ENCODE measurements at places on chromosomes 7 and 10.
A peak's percentile ranks its signal among the peaks of the same experiment; 100 is the strongest.

- DNase-seq = no peak
These were observed 1132.0 kb upstream of the LRRTM3 start for GRCh38 chr10:65793738-65794425.

GRCh38 chr10:4448030-4448429 lies 378.0 kb upstream of the AKR1E2 start:
- no peak for DNase-seq

- DNase-seq = no peak
These were observed 158.2 kb downstream of the ARHGAP12 start for GRCh38 chr10:31770307-31770902.

GRCh38 chr7:32588657-32589056 lies 93.4 kb downstream of the AVL9 start:
- no peak for DNase-seq

DNA sequence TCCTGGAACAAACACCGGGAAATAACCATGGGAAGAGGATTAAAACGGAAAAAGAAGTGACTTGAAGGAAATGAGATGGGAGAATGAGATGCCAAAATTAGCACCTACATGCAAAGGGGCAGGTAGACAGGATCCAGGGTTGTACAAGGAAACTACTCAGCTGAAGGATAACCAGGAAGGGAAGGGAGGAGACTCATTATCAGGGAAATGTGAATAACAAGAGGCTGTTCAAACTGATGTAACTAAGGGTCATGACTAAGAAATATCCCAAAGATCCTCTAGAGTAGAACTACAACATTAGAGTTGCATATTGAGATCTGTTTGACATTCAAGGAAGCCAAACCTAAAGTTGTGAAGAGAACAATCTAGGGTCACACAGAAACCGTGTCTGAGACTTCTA lies 166.2 kb upstream of the SP8 start:
- DNase-seq = no peak

- no peak for DNase-seq
These were observed 33.5 kb upstream of the CADPS2 start for GRCh38 chr7:122919643-122920181.

DNA sequence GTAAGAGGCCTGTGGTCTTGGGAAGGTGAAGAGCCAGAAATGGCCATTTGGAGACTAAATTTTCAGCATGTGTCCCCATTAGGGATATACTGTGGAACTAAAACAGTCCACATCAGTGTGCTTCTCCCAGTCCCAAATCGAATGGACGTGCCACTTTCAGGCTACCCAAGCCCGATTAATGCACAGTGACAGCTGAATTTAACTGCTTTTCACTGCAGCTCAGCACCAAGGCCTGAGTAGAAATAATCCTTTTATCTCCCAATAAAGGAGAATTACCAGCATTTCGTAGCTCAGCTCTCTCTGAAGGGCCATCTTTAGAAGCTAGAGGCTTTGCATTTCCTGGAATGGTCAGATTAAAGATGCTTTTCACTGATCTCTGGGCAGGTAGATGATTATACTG lies 183.3 kb downstream of the NPSR1 start:
- DNase-seq = no peak

DNA sequence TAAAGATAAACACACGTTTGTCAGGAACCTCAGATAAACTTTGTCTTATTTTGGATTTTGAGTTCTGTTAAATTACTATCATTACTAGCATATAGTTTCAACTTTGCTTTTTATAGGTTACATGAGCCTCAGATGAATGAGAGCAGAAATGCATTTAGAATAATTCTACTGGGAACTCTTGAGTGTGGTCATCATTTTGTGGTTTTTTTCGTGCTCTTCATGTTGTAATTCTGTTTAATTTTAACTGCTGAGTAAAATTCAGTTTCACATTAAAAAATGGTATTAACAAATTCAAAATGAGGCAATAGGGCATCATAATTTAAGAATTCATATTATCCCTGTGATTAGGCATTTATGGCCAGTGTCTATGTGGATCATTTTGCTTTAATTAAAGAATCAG lies 72.9 kb downstream of the GNAI1 start:
- no peak for DNase-seq

DNA sequence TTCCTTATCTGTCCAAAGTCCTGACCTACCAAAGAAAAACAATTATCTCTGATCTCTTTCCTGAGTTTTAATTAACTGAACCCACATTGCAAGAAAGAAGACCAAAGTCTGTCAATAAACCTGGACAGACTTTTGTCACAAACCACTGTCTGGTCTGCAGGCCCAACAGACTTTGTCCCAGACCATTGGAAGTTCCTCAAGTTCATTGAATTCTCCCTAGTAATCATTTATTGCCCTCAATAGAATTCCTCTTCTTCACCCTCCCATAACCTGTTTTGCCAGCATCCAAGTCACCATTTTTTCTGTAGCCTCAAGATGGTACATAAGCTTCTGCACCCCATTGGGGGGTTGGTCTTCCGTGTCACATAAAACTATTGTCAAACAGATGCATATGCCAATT lies 3.9 kb upstream of the DNMBP start:
- no peak for DNase-seq

DNA sequence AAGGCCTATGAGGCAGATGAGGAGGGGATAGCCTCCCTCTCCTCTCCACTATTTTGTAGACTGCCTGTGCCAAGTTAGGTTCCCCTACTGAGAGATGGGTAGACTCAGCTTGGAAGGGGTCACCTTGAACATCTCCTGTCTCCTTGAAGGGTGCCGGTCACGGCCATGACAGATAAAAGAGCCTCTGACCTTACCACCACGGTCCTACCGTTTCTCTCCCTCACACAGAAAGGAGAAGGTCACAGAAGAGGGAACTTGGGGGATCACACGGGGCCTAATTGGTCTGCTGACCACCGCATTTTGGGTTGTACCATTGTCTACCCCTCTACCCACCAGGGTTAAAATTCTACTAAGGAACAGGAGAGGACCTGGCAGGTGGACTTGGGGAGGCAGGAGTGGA lies 17.0 kb downstream of the PRSS2 start:
- no peak for DNase-seq

GRCh38 chr7:22551768-22552513 lies 52.0 kb upstream of the STEAP1B start:
- DNase-seq = no peak

- DNase-seq = peak; percentile 83
These were observed 7.3 kb downstream of the NCOA4 start for GRCh38 chr10:46022978-46023702.

- no peak for DNase-seq
These were observed at the start of gene NPS for GRCh38 chr10:127549009-127549408. TSS of gene NPS (plus strand) at chr10:127549309. CDS start at chr10:127549369, 60 bp downstream.

DNA sequence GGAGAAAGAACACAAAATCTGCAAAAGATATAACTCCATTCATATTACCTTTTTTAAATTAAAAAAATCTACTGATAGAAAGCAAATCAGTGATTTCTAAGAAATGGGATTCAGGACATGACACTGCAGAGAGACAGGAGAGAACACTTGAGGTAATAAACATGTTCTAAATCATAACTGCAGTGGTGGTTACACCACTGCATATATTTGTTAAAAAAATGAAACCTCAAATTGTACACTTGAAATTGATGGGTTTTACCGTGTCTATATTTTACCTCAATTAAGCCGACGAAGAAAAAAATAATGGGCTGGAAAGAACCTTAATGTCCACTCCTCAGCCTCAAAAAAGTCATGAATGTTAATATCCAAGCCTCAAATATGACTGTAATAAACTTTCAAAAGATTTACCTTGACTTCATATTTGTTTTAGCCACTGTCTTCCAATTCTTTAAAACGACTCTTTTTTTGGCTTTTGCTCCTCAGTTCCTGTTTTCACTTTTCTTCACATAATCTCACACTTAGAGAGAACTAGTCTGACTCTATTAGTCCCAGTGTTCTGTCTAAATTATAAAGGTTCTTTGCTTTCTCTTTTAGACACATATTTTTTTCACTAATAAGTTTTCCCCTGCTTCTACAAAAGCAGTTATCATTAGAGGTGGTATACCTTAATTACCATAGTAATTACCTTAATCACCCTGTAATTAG lies 502.4 kb downstream of the GRM8 start:
- DNase-seq = no peak

GRCh38 chr10:133357285-133358161 lies at the start of gene FUOM:
TSS of gene FUOM (minus strand) at chr10:133358019. CDS start at chr10:133358007, 12 bp downstream.
- peak; percentile 70 for DNase-seq

DNA sequence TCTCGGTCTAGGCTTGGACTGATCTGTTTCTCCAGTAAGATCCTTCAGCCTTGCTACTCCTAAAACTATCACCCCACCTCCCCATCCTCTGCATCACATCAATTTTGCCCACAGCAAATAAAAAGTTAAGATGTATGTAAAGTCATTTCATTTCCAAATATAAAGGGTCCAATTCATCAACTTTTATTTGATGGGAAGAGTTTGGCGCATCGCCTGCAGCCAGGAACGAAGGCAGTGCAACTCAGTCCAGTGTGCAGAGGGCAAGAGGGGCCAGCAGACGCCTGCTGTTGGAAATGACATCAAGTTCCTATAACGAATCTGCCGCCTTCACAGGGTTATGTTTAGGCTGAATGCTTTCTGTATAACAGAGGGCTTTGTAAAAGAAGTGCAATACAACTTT lies 97.0 kb downstream of the SVIL start:
- DNase-seq = no peak

GRCh38 chr10:88979603-88980002 lies 11.0 kb upstream of the FAS start:
- DNase-seq = no peak

DNA sequence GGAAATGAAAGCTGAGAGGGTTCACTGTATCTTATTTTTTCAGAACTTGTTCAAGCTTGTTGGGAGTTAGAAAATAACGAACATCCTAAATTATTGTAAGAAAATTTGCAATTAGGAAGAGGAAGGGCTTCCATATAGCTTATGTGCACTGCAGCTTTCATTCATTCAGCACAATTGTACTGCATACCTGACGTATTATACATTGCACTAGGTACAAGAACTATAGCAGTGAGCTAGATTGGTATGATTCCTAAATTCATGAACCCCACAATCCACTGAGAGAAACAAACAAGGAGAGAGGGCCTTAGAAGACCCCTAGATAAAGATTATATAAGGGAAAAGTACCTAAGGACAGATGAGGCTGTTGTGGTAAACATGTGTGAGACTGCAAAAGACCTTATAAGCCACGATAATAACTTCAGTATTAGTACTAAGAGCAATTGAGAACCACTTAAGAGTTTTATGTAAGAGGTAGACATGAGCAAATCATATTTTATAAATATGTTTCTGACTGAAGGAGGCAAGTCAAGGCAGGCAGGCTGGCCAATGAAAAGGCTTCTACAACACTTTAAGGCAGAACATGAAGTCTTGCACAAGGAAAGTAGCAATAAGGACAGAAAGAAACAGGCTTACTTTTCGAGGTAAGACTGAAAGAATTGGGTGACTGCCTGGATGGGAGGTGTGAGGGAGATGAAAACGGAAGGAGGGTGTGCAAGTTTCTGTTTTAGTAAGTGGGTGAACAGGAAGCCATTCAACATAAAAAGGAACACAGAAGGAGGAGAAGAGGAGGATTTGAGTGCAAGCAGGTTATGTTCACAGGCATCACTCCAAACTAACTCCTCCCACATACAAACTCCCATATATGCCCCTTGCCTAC lies 77.9 kb upstream of the LRRN3 start:
- DNase-seq = no peak

- no peak for DNase-seq
These were observed 7.5 kb downstream of the SAR1A start for GRCh38 chr10:70162892-70163201.

DNA sequence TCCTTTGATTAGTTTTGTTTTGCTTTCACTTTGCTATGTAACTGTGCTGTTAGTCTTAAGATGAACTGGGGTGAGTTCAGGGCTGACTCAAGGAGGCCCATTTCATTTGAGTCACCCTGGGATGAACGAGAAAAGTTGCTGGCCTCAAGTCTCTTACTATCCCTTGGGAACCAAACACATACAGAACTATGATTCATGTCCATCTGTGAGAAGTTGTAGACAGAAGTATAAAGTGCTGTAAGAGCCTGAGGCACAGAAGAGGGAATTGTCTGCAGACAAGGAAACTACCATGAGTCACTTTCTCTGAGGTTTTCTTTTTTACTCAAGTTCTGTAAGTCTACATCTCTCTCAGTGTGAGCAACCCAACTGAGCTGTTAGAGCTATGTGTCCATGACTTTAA lies 179.8 kb upstream of the CSTF2T start:
- DNase-seq = peak; percentile 73

GRCh38 chr7:26543340-26543739 lies 251.7 kb downstream of the SNX10 start:
- DNase-seq = no peak

DNA sequence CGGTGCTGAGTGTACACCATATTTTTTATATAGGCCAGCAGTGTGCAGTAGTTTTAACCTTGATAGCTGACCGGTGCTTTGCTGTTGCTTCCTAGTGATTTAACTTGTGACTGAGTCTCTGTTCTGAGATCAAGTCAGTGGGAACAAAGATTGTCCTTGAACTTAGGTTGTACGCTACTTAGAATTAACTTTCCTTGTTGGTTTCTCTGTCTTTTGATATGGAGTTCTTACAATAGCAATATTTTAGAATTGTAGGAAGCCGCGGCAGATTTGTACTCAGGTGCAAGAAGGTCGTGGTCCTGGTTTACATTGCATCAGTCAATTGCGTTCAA lies 1.3 kb downstream of the DDX21 start:
- no peak for DNase-seq

DNA sequence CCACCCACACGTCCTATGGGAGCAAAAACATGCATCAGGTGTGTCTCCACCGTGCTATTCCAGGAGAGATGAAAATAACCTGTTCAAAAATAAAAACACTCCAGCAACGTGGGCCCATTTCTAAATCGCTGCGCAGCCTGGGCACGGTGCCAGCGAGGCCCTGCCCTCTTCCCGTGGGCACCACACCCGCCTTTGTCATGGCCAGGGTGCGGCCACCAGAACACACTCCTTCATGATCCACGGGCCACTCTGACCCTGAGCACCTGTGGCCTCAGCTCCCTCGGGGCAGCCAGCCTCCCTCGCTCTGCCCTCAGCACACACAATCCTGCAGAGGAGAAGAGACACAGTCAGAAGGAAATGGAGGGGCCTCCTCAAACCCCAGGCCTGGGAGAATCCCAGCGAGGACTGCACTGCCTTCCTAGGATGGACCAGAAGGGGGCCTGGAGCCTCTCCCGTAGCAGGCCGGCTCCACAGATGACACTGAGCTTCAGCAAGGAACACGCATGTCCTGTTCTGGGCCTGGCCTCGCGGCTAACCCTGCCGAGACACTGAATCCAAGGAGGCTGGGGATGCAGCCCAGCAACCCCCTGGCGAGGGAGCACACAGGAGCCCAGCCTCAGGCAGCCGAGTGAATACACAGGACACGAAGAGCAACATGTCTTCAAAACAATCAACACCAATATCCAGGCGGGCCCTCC lies 169.0 kb downstream of the MAD1L1 start:
- DNase-seq = no peak

DNA sequence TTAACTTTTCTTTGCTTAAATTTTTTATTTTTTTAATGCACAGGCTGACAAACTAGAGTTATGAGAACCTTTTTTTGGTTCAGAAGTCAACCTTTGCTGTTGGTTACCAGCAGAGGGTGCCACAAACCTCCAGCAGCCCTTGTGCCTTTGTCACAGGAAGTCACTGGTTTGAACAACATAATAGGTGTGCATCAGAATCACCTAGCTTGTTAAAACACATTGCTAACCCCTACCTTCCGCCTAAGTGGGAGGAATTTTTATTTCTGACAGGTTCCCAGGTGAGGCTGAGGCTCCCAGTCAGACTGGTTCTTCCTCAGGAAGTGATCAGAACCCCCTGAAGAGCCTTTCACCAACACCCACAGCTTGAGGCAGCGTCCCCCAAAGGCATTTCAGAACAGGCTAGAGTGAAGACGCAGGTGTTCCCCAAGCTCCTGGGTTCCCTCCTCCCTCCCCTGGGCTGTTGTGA lies 22.6 kb upstream of the VDAC2 start:
- peak; percentile 12 for DNase-seq
